RWPE1 (cell line): ENCODE measurements at places on chromosomes 7 and 10.

- DNase-seq = no peak
These were observed 14.4 kb upstream of the PCBD1 start for GRCh38 chr10:70902661-70903261.

GRCh38 chr10:124179308-124180043 lies 86.1 kb upstream of the CHST15 start:
- no peak for DNase-seq

GRCh38 chr10:46267132-46267985 lies 19.4 kb upstream of the ANTXRL start:
- DNase-seq = no peak

DNA sequence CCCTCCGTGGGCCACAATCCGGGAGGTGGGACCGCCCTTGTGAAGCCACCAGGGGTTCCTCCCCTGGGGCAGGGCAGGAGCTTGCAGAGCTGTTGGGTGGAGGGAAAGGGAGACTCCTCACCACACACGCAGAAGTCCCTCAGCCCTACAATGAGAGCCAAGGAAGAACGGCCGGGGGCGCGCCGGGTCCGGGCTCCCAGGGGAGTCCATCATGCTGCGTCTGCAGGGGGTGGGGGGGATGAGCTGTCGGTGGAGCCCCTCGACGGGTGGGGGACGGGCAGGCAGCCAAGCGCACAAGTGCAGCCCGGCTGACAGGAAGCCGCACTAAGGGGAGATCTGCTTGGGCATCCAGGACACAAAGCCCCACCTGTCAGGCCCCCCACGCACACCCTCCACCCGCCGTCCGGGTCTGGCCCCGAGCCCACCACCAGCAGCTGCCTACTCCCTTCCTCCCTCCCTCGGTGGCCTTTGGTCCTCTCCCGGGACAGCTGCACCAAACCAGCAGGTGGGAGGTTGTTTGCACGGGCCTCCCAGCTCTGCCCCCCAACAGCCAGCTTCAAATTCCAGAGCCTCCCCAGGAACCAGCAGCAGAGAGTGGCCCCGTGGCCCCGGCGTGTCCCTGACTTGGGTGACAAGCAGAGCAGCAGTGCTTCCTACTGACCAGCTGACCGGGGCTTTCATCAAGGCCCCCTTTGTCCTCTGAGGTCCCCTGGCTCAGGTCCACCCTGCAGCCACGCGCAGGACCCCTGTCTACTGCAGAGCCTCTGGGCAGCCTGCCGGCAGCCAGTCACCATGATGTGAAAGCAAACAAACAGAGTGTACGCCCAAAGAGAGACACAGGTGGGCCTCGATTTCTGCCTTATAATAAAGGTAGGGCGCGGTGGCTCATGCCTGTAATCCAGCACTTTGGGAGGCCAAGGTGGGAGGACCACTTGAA lies 50.3 kb downstream of the HIP1 start:
- DNase-seq = no peak

- DNase-seq = peak; percentile 4
These were observed 23.8 kb upstream of the AHR start for GRCh38 chr7:17274551-17275245.

DNA sequence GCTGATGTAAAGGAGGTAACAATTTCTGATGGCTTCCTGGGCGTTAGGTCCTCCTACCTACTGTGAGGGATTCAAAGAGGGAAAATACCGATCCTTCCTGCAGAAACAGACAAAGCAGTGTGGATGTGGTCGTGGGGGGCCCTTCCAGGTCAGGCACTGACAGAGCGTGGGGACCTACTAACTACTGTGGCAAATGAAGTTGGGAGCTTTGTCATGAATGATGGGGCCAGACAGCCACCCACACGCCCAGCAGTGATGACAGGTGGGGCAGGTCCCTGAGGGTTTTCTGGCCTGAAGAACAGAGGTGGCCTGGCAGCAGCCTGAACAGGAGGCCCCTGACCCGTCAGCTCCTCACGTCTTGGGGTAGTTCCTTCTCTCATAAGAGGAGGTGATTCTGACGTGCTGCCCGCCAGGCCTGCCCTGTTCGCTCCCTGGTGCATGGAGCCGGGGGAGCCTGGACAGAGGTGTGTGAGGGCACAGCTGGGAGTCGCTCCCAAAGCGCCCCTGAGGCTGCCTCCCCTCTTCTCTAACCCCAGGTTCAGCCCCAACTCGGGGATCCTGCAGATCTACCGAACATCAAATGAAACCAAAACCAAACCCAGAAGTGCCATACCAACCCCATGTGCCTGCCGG lies 4.2 kb downstream of the ATP6V0E2 start:
- DNase-seq = no peak

GRCh38 chr10:98456043-98456570 lies 9.4 kb upstream of the HPS1 start:
- DNase-seq = no peak

DNA sequence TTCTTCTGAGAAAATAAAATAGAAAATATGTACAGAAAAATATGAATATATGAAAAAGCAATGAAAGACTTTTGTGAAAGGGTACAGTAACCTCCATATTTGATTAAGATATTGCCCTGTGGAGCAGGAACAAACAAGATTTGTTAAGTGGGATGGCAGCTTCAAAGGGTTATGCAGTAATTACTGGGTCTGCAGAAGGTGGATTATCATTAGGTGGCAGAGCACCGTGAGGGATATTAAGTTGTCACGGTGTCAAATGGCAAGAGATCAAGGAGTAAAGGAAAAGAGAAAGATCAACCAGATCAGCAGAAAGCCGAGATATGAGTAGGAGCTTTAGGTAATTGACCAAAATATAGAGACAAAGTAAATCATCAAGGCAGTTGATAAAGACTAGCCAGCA lies 44.1 kb downstream of the DGKB start:
- DNase-seq = no peak

GRCh38 chr10:31299119-31299518 lies 19.9 kb upstream of the ZEB1 start:
- DNase-seq = no peak

DNA sequence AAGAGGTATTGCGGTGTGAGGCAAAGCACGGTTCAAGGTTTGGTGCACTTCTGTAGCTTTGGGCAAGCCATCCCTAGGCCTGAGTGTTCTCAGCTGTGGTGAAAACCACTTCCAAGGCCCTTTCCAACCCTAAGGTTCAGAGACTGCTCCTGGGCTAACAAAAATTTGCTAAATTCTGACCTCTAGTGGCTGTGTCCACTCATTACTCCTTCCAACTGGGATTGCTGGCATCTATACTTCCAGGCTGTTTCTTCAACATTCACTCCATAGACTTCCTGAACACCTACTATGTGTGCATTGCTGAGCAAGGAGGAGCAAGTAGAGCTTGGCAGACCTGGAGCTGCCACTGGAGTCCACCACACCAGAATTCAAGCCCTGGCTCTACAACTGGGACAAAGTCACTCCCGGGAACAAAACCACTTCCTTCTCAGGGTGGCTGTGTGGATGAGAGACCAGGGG lies 29.3 kb upstream of the SH3PXD2A start:
- peak; percentile 86 for DNase-seq

GRCh38 chr10:131046194-131046593 lies 265.3 kb downstream of the TCERG1L start:
- no peak for DNase-seq

DNA sequence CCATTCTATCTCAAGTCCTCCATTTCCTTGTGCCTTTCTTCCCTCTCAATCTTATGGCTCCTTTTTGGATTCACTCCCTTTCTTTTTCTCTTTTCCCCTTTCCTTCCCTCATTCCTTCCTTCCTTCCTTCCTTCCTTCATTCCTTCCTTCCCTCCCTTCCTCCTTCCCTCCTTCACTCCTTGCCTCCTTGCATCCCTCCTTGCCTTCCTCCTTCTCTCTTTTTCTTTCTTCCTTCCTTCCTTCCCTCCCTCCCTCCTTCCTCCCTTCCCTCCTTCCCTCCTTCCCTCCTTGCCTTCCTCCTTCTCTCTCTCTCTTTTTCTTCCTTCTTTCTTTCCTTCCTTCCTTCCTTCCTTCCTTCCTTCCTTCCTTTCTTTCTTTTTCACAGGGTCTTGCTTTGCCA lies 120.1 kb downstream of the SAMD9 start:
- DNase-seq = no peak

DNA sequence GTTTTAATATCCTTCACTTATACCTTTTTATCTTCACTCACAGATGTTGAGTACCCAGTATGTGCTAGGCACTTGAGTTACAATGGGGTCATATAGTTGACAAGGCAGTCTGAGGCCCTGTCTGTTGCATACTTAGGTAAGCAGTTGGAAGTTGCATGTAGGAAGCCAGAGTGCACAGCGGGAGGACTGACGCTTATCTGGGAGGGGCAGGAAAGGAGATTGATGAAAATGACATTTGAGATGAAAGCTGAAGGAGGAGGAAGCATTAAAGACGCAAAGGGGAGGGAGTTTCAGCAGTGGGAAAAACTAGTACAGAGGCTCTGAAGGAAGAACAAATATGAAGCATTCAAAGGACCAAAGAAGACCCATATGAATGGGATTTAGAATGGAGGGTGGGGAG lies 266.2 kb downstream of the HTR7 start:
- no peak for DNase-seq

DNA sequence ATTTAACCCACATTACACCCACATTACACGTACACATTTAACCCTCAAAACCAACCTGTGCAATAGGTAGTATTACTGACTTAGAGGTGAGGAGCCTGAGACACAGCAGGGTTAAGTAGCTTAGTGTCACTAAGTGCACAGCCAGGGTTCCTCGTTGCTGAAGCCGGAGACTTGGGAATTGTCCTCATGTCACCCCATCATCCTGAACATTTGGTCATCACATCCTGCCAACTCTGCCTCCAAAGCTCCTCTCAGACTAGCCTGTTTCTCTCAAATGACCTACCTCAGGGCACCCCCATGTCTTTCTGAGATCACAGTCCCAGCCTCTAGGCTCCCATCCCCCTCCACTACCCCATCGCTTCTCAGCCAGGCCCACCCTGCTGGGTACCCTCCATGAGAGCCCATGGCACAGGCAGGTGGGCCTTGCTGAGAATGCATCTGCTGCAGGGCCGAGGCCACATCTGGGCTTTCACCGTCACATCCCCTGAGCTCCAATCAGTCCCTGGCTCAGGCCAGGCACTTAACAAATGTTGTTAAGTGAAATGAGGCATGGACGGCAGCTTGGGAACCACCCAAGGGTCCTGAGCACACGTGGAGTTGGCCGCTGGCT lies 21.1 kb upstream of the PCBD1 start:
- DNase-seq = no peak

DNA sequence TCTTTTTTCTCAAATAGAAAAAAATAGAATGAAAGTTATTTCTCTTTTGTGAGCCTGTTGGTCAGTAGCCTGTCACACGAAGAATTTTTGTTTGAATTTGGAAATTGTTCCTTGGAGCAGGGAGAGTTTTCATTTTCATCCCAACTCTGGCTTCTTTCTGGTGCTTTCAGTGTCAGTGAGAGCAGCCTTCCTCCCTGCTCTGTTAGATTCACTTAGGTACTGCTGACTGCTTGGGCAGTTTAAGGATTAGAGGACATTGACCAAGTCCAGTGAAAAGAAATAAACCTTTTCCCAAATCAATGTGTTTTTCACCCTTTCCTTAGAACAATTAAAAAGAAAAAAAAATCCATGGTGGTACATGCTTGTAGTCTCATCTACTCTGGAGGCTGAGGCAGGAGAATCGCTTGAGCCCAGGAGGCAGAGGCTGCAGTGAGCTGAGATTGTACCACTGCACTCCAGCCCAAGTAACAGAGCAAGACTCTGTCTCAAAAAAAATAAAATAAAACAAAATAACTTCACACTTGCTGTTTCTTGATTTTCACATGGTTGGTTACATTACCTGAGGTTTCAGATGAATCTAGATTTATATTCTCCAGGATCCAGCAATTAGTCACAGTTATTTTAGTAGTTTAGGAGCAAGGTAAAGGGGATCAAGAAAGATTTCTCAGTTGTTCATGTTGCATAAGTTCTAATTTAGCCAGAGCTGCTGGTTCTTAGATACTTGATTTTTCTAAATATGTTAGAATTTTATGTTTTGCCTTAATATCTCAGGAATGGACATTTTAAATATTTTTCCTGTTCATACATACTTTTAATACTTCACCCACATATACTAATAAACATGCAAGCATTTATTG lies 63.1 kb downstream of the ZNRF2 start:
- no peak for DNase-seq

GRCh38 chr10:14645239-14645960 lies 129.3 kb downstream of the FAM107B start:
- no peak for DNase-seq

GRCh38 chr7:98251231-98251600 lies 816 bp downstream of the TECPR1 start:
- DNase-seq = no peak

DNA sequence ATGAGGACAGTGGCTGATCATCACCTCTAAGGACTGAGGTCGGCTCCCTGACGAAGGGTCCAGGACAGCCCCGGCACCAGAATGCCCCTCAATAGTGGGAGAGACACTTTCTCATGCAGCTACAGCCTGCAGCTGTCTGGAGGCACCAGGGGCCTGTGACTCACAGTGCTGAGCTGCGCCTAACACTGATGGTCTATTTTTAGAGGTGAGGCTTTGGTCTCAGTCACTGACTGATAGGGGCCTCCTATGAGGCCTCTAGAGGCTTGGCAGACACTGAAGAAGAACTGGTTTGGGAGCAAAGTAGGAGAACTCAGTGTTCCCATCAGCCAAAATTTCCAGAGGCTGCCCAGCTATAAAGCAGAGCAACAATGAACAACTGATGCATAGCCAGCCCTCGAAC lies 130.1 kb downstream of the COBL start:
- peak; percentile 10 for DNase-seq

DNA sequence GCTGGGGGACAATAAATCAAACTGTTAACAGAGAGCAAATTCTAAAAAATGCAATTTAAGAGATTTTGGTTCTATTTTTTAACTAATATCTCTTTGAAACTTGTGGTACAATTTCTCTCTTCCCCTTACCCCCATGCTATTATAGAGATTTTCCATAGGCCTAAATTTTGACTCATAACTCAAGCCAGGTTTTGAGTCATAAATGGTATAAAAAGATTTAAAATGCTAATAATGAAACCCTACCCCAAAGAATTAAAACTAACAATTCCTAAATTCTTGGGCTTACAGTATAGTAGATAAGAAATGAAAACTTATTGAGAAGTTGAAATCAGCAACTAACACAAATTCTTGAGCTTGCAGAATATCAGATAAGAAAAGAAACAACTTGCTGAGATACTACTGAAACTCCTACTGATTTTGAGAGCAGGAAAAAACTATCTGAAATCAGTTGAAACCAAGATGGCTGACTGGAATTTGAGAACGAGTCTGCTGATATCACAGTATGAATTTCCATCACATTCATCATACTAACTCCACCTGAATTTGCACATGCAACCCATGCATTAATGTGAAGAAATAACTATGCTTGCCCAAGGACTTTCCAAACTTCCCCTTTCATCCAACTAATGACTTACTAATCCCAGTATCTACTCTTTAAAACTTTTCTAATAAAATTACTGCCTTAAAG lies 36.3 kb downstream of the POT1 start:
- no peak for DNase-seq

DNA sequence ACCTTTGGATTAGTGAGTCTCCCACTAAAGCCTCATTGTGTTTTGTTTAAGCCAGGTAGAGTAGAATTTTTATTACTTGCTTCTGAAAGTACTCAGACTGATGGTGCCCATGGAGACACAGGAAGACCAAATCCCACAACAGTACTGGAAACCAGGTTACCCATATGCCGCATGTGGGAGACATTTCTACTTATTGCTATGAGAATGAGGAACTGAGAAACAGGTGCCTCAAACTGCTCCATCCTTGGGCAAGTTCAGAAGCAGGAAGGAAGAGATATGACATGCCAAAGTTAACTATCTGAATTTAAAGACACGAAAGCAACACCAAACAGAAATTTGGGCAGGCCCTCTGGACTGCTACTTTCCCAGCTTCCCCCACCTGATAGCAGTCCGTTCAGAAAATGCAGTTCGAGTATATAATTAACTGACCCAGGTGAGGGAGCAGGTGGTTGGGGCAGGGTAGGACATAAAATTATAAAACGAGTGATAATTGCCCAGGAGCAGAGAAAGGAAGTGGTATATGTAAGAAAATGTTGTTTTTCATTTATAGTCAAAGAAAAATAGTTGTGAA lies 382.3 kb upstream of the MTPN start:
- no peak for DNase-seq
